ENCODE measurements at places on chromosomes 7 and 10. TPM values are rescaled to one million over a fixed set of nuclear protein-coding genes. Genes with fewer than 3 reads are reported as not detected.

DNA sequence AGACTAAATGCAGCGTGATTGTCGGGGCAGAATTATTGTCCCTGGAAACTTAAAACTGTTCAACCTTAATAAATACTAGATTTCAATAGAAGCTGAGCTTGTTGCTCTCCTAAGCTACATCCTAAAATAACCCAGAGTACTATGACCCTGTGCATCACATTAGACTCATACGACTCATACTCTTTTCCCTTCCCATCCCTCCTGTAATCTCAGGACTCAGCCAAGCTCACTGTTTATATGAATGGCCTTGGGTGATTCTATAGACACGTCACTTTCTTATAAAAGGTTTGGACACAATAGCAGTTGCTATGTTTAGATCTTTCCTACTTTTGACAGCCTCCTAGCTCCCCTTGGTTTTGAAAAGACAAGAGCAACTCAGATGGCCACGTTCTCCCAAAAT lies 17.2 kb downstream of the TCF7L2 start:
- DNase-seq: no peak

The UTF1 gene
- total RNA-seq: not detected

DNA sequence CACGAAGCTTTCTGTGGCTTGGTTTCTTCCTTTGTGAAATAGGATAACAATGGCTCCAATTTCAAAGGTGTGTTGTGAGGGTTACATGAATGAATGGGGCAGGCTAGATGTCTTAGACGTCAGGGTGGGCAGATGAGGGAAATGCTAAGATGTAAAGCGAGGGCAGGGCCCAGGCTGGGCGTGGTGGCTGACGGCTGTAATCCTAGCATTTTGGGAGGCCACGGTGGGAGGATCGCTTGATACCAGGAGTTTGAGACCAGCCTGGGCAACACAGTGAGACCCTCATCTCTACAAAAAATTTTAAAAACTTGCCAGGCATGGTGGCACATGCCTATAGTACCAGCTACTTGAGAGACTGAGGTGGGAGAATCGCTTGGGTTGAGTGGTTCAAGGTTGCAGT lies 607.7 kb upstream of the FOXK1 start:
- no peak for DNase-seq

GRCh38 chr10:93999401-93999851 lies 5.7 kb downstream of the PLCE1 start:
- no peak for DNase-seq

DNA sequence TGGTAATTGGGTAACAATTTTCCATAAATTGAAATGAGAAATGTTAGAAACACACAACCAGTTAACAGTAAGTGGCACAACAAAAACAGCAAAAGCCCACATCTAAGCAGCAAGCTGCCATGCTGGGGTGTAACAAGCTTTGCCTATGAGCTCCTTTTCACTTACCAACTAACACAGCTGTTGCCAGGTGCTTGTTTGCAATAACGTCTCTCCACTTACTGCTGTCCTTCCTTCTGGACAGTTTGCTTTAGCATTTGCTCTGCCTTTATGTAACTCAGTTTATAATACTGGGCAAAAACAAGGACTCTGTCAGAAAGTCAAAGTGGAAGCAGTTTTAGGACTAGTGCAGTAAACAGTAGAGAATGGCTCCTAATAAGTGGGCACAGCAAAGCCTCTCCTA lies 740.9 kb downstream of the POM121L12 start:
- DNase-seq: no peak

The ERVW-1 gene
- total RNA-seq: not detected

GRCh38 chr10:15222511-15222910 lies 54.0 kb upstream of the NMT2 start:
- DNase-seq: no peak

DNA sequence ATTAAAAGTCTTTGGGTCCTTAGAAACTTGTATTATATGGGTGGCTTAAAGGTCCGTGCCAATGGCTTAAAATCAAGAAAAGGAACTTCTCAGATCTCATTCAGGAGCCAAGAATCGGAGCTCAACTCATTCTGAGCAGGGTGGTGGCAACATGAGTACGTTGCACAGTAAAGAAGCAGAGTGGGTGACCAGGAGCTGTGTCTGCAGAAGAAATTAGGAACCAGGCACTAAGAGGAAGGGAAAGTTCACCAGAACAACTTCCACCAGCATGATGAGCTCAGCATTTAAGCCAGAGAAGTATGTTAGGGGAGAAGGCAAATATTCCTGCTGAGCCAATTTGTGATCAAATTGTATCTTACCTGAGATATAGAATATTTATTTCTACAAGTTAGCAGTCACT lies 236.0 kb upstream of the NRP1 start:
- no peak for DNase-seq

The PVRIG gene
- total RNA-seq: not detected

The EBF3 gene
- total RNA-seq: not detected

The ARMC10 gene
- 22.6 TPM for total RNA-seq

The OIT3 gene
- total RNA-seq: 0.17 TPM

GRCh38 chr10:124033887-124034218 lies 59.5 kb downstream of the CHST15 start:
- DNase-seq: no peak

The TAX1BP1 gene
- total RNA-seq: 90.6 TPM

GRCh38 chr10:16944986-16945385 lies 127.8 kb upstream of the RSU1 start:
- no peak for DNase-seq

GRCh38 chr10:132489053-132489703 lies 48.4 kb upstream of the INPP5A start:
- peak; percentile 94 for DNase-seq

GRCh38 chr7:129421717-129422250 lies 12.4 kb upstream of the STRIP2 start:
- no peak for DNase-seq

- no peak for DNase-seq
These were observed 903.6 kb upstream of the AUTS2 start for GRCh38 chr7:68694656-68695055.

The ABHD11 gene
- total RNA-seq: 11.2 TPM

- DNase-seq: no peak
These were observed 65.5 kb downstream of the CUX1 start for GRCh38 chr7:101882595-101883564.

DNA sequence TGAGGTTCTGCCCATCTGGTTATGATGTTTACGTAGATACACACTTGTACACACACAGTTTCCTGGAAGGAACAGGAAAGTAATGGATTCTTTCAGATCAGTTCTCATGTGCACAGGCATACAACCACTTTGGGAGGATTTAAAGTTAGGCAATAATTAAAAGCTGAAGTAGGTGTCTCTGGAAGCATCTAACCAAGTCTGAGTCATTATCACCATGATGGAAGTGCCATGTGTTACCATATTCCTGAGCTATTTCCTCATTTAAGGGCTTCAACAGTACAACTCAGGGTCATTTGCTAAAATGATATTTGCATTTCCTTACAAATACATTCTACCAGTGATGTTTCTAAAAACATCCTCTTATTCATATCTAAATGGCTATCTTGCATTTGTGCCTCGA lies 41.4 kb upstream of the BET1 start:
- DNase-seq: no peak

DNA sequence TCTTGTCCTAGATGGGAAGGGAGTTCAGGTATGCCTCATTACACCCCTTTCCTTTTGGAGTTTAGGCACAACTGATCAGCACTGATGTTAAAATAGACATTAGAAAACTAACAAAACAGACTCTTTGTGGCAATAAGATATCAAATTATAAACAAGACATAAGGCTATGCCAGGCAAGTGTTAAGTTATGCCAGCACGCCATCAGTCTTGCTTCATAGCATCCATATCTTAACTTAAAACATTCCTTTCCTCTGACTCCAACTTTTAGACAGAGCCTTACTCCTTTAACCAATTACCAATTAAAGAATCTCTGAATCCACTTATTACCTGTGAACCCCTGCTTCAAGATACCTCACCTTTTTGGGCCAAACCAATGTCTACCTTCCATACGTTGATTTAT lies 126.2 kb upstream of the ETV1 start:
- DNase-seq: no peak

The KAZALD1 gene
- 18.9 TPM for total RNA-seq

DNA sequence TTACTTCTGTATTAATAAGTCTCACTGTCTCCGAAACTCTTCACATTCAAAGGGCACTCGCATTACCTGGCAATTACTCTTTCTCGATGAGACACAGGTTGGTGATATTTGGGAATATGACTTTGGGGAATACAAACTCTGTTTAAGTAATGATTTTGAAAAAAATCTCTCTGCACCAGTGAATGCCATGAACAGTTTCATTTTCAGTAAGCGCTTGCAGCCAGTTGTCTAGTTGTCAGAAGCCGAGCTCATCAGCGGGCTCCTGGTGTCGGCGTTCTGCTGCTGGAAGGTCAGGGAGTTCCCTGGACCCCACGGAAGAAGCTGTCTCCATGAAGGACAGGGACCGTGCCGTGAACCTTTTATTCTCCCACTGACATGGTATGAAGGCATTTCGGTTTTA lies 57.7 kb downstream of the PTPRE start:
- DNase-seq: no peak

The C7orf57 gene
- not detected for total RNA-seq

DNA sequence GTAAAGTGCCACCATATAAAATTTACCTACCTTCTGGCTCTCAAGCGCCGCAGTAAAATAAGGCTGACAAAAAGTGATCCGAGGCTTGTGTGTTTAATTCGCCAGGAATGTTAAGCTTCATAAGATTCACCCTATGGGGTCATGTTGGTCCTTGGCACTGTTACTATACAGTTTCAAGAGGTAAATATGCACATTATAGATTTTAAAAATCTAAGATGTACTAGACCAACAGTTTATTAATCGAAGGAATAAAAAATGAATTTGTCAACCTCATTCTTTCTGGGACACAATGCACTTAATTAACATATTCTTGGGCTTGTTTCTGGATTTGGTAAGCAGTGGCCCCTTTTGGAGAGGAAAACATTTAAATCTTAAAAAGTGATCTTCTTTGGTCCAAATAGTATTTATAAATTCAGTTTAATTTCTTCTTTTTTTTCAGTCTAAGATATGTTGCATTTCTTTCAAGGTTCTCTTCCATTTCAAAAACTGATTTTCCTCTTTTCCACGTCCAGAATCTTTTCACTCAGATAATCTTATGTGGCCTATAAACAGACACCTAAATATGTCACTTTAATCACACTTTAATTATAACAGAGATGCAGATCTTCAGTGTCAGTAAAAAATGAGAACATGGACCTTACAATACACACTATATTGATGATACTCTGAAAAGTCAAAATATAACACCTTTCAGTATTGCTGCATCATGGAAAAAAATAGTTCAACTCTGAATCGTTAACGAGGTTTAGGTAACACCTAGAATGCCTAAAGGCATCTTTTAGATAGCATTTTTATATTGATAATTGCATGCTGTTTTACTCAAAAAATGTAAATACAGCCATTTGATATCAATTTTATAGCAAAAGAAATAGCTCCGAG lies 3.8 kb upstream of the SKIDA1 start:
- no peak for DNase-seq

GRCh38 chr10:43110338-43111071 lies 27.7 kb upstream of the CSGALNACT2 start:
- DNase-seq: peak; percentile 32

The AOAH gene
- not detected for total RNA-seq

GRCh38 chr10:69669409-69669808 lies 39.4 kb downstream of the FAM241B start:
- DNase-seq: no peak

The CALN1 gene
- total RNA-seq: not detected

- no peak for DNase-seq
These were observed 17.4 kb downstream of the ESYT2 start for GRCh38 chr7:158811894-158812293.

The TRPV5 gene
- not detected for total RNA-seq

- DNase-seq: no peak
These were observed 21.0 kb upstream of the APBB1IP start for GRCh38 chr10:26417136-26417535.

GRCh38 chr10:121369616-121370015 lies 228.6 kb downstream of the FGFR2 start:
- DNase-seq: no peak

GRCh38 chr10:102729029-102730026 lies 14.4 kb upstream of the WBP1L start:
- no peak for DNase-seq

The C10orf90 gene
- not detected for total RNA-seq

The FGFBP3 gene
- 5.3 TPM for total RNA-seq

The HNRNPF gene
- total RNA-seq: 123 TPM

DNA sequence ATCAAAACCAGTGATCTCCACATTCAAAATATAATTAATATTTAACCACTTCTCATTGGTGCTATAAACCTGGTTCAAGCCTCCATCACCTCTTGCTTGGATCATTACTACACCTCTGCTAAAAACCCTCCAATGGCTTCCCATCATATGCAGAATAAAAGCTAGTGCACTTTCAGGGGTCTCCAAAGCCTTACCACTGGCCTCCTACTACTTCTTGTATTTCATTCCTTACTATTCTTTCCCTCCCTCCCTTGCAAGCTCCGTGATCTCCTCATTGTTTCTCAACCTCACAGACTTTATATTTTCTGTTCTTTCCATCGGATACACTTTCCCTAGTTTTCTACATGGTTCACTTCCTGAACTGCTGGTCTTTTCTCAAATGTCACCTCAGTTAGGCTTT lies 31.5 kb downstream of the LMOD2 start:
- no peak for DNase-seq

The MAGI2 gene
- total RNA-seq: 5.8 TPM

The HMX3 gene
- not detected for total RNA-seq

- no peak for DNase-seq
These were observed 97.7 kb downstream of the CREB5 start for GRCh38 chr7:28510026-28510369.

GRCh38 chr10:58651040-58651439 lies 138.4 kb downstream of the BICC1 start:
- no peak for DNase-seq

DNA sequence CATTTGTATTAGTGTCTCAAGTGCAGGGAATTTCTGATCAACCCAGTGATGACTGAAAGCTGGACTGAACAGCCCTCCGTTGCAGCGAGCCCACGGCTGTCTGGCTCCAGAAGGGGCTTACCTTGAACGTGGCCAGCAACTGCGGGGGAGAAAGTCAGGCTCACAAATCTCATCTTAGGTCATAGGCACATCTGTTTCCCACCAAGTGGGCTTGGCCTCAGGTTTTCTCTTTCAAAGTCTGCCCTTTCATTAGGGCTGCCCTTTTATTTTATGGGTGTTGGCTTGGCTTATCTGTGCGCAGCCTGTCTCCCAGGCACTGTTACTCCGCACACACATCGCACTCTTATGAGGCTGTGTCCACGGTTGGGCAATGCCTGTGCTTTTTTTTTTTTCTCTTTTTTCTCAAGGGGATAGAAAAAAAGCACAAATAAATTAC lies 178.0 kb downstream of the JCAD start:
- DNase-seq: no peak

The SPDYE9 gene
- not detected for total RNA-seq

The IL6 gene
- total RNA-seq: 0.45 TPM

- DNase-seq: no peak
These were observed 9.8 kb downstream of the CDHR1 start for GRCh38 chr10:84204122-84204521.

The GIMAP2 gene
- not detected for total RNA-seq

DNA sequence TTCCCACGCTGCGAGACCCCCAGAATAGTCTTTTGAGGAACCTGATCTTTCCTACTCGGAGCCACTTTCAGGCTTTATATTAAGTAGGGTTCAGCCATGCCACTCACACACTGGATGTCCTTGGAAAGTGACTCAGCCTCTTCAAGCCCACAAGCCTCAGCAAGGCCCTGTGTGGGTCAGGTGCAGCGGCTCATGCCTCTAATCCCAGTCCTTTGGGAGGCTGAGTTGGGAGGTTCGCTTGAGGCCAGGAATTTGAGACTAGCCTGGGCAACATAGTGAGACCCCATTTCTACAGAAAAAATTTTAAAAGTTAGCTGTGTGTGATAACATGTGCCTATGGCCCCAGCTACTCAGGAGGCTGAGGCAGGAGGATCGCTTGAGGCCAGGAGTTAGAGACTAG lies 119.7 kb upstream of the TNRC18 start:
- DNase-seq: no peak

All from chondrocyte (in vitro differentiated cells).